GM04503 (cell line): ENCODE measurements at places on chromosomes 13 and 19.

- no peak for DNase-seq
Measured at GRCh38 chr13:41470196-41470595, 12.8 kb downstream of the RGCC start.

DNA sequence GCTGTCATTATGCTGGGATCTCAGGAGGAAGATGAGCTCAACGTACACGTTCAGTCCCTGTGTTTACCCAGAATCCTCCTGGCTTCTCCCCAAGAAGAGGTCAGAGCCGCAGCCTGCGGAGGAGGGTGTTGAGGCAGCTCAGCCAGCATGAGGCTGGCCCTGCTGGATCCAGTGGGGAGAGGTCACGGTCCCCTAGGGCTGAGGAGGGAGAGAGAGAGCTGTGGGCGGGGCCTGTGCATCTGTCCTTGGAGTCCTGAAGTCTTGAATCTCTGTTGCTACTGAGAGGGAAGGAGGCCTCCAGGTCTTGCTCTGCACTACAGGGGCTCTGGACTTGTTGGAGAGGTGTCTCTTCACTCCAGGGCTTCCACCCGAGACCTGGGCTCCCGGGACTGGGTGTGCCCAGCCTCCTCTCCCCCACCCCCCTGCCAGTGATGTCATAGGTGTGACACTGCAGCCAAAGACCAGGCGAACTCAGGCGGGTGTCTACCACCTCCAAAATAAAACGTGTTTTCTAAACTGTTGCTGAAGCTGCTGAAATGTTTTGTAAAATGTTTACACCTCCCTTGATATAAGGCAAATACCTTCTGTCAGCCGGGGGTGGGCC, 77.9 kb upstream of the KCTD15 start:
- no peak for DNase-seq

GRCh38 chr13:97205465-97205864, 16.7 kb upstream of the MBNL2 start:
- DNase-seq: no peak

- no peak for DNase-seq
Measured at GRCh38 chr13:21399741-21400140, 59.4 kb downstream of the ZDHHC20 start.

GRCh38 chr19:411723-412355, 2.9 kb upstream of the C2CD4C start:
- no peak for DNase-seq
